NCI-H1930 (cell line): ENCODE measurements at places on chromosomes 5 and 9.

DNA sequence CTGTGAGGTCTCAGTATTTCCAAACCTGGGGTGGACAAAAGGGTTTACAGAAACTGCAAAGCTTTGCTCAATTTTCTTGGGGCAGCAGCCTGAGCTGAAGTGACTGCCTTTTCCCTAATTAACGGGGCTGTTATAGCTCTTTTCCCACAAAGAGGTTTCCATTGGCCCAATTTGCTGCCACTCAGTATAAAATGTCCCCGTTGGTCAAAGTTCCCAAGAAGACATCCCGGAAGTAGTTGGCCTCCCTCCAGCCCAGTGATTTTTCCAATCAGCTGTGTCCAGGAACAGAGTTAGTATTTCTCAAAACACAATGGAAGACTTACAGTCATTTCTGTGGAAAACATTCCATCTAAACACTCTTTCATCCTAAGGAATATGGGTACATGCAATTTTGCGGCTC lies 643.6 kb downstream of the ACTL7B start:
- no peak for DNase-seq

DNA sequence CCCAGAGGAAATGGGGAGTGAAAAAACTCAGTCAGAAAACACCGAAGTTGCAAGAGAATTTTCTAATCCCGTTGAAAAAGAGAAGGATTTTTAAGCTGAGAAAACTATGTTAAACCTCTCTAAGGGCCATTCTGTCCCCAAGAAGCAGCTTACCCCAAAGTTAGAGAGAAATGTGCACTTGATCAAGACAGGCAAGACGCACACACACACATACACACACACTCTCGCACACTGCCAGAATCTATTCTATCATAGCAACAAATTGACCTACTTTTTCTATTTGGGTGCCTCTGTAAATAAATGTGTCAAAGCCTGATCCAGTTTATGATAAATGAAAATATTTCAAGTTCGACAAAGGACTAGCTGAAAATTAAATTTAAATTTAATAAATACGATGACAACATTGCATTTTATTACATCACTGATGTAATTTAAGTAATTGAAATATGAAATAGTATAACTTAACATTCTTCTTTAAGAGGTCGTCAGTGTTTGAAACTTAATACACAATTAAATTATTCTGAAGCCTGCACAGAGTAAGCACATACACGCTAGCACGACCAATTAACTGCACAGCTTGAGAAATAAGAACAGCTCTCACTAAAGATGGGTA lies 5.9 kb downstream of the NFIL3 start:
- no peak for DNase-seq

- DNase-seq, result no peak
Observed at GRCh38 chr5:163677092-163677491, 171.7 kb downstream of the MAT2B start.

- DNase-seq, result no peak
Observed at GRCh38 chr5:100838048-100838473, 65.0 kb downstream of the ST8SIA4 start.
